Mesendoderm (in vitro differentiated cells): ENCODE measurements at places on chromosomes 11 and 22.

GRCh38 chr11:64357904-64358535 is 942 bp upstream of the RPS6KA4 start:
- no peak for DNase-seq

- DNase-seq, result no peak
Measured at GRCh38 chr22:47929073-47929472, 1166.6 kb downstream of the TBC1D22A start.

GRCh38 chr11:90809581-90809980 is 586.7 kb upstream of the CHORDC1 start:
- no peak for DNase-seq

- DNase-seq, result no peak
Measured at GRCh38 chr11:69355959-69356702, 62.2 kb downstream of the MYEOV start.

- DNase-seq, result no peak
Measured at GRCh38 chr11:116643521-116643920, 129.3 kb downstream of the BUD13 start.

DNA sequence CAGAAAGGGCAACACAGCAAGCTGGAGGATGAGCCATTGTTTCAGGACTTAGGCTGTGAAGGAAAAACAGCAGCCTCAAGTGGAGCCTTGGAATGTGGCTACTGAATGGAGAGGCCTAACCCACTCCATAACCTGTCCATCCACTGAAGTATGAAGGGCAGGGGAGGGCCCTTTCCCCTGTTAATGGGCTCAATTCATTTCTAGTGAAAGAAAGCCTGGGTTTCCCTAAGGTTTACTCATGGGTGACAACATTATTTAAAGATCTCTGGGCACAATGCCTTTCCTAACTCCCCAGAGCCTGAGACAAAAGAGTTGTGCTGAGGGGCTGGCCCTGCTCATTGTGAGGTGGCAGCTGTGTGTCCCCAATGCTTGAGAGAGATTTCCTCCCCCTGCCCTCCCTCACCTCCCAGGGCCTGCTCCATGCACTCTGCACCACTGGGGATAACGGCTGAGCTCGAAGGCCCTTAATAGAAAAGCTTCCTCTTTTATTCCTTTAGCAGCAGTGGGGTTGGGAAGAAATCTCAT is 83.8 kb downstream of the ME3 start:
- DNase-seq, result peak; percentile 53

DNA sequence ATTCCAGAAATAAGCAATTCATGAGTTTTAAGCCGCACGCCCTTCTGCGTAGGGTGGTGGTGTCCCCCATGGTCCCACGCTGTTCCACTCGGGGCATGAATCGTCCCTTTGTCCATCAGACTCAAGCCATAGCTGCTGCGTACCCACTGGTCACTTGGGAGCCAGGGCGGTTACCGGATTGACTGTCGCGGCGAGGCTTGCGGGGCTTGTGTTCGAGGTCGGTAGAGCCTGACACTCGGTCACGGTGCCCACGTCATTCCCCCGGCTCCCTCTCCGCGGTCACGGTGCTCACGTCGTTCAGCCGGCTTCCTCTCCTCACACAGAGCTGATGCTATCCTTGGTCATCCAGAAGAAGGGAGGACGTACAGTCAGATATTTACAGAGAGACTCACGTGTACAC is 1227.0 kb downstream of the BRD1 start:
- DNase-seq, result no peak

DNA sequence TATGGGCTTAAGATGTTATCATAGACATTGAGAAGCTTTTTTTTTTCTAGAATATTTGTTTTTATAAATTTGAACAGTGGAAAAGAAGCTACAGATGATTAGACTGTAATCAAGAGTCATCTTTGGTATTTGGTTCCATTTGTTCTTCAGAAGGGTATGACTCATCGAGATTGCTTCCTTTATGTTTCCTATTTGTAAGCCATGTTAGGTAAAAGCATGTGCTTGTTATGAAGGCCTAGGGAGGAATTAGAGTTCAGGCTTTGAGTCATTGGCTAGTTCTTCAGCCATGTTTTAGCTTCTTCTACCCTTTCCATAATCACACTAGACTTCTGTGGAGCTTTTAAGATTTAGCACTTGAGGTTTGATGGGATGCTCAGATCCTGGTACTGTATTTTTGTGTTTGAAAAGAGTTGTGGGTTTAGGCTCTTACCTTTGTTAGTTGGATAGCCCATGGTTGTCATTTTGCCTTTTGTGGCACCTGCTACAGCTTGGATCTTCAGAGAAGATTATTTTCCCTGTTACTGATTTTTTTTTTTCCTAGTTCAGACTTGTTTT is 44.3 kb downstream of the POLD3 start:
- DNase-seq, result no peak
